ENCODE measurements at places on chromosomes 5 and 9.

DNA sequence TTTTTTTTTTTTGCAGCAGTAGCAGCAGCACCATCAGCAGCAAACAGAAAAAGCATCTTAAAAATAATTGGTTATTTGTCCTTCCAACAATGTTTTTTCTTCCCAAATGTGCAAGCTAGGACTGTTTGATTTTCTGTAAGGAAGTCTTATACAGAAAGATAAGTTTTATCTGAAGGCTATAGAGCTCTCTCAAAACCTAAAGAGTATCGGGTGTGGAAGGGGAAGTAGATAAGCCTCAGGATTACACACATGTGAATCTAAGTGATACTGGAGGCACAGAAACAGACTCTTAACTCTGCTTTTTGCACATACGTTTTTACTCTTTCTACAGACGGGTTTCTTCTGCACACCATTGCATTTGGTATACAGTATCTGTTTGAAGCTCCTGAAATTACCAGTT lies 184.4 kb upstream of the FTMT start:
- no peak for DNase-seq

DNA sequence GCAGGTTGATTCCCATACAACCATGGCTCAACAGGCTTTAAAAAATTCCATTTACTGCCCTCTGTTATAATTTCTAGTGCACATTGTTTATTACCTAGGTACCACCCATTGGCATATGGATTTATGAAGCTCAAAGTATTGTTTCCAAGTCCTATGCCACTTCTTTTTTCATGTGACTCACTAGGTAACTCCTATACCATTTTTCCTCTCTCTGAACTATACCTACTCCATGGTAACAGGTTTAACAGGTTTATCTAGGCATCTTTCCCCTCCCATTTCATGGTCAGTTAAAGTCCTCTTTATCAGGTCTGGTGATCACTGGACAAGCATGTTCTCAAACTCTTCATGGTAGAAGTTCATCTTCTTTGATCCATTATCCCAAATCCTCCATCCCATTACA lies 49.6 kb upstream of the ABCA1 start:
- no peak for DNase-seq

- DNase-seq = no peak
Observed at GRCh38 chr5:76385540-76385939, 17.5 kb upstream of the IQGAP2 start.

GRCh38 chr9:70569070-70569772 lies 154.8 kb upstream of the KLF9 start:
- DNase-seq = no peak
